ENCODE measurements at places on chromosomes 11 and 22. TPM values are rescaled to one million over a fixed set of nuclear protein-coding genes. Genes with fewer than 3 reads are reported as not detected.

GRCh38 chr22:24125941-24126340 is 55.3 kb upstream of the SUSD2 start:
- no peak overlapping the region for H3K27ac ChIP-seq
- H3K36me3 ChIP-seq: no peaks in the 10 kb centered on the region
- no peaks in the 10 kb centered on the region for H3K4me1 ChIP-seq
- no peak for DNase-seq
- H3K4me3 ChIP-seq: no peak overlapping the region

DNA sequence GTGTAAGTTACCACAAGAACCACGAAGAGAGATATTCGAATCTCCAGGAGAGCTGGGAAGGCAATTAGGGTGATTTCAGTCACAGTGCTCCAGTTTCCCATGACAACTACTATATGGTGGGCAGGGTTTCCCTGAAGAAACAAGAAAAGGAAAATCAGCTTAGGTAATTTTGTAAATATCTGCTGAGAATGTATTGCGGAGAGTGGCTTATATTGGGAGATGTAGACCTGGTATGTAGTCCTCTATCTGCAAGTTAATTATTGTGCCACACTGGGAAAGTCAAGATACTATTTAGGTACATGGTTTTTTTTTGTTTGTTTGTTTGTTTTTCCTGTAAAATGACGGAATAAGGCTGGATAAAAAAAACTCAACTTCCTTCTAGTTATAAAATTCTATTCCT is at the start of gene OR6M1:
Gene OR6M1, minus strand, starts transcription at position 101 of the 400 bp plus-strand sequence. Its CDS starts 0 bp downstream, at position 101.
- no peaks in the 10 kb centered on the region for H3K4me1 ChIP-seq
- no peaks in the 10 kb centered on the region for H3K27me3 ChIP-seq
- no peak within 1 kb of the TSS for H3K4me3 ChIP-seq
- no peak for DNase-seq
- no peaks in the 10 kb centered on the region for H3K36me3 ChIP-seq
- H3K27ac ChIP-seq: no peak within 1 kb of the TSS

DNA sequence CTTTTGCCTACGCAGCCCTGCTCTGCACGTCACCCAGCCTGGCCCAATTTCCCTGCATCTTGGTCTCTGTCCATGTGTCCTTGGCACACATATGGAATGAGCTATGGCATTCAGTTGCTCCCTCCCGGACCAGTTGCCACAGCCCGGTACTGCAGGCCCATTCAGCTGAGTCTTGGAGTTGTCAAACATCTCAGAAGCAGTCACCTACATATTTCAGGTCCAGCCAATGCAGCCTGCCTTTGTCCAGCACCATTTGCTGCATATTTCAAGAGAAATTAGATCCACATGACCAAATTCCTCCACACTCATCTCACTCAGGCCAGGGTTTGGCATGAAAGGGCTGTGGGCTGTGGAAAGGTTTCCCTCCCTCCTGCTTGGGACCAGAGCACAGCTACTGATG is 76.8 kb downstream of the MN1 start:
- peaks cover 8% of the 10 kb centered on the region for H3K4me1 ChIP-seq
- no peaks in the 10 kb centered on the region for H3K36me3 ChIP-seq
- H3K27ac ChIP-seq: no peak overlapping the region
- no peak for DNase-seq
- H3K27me3 ChIP-seq: no peaks in the 10 kb centered on the region

GRCh38 chr11:3030289-3031070 is 26.7 kb downstream of the CARS1 start:
- peaks cover 84% of the 10 kb centered on the region for H3K36me3 ChIP-seq
- no peak overlapping the region for H3K27ac ChIP-seq
- H3K27me3 ChIP-seq: no peaks in the 10 kb centered on the region
- DNase-seq: no peak

The CASP5 gene
- not detected for total RNA-seq

The KCNJ5 gene
- 0.24 TPM for total RNA-seq

The SHANK2 gene
- total RNA-seq: not detected

The CYB5R2 gene
- 0.40 TPM for total RNA-seq

Measured in psoas muscle (tissue), 8 donors.